ENCODE measurements at places on chromosomes 2 and 18.

DNA sequence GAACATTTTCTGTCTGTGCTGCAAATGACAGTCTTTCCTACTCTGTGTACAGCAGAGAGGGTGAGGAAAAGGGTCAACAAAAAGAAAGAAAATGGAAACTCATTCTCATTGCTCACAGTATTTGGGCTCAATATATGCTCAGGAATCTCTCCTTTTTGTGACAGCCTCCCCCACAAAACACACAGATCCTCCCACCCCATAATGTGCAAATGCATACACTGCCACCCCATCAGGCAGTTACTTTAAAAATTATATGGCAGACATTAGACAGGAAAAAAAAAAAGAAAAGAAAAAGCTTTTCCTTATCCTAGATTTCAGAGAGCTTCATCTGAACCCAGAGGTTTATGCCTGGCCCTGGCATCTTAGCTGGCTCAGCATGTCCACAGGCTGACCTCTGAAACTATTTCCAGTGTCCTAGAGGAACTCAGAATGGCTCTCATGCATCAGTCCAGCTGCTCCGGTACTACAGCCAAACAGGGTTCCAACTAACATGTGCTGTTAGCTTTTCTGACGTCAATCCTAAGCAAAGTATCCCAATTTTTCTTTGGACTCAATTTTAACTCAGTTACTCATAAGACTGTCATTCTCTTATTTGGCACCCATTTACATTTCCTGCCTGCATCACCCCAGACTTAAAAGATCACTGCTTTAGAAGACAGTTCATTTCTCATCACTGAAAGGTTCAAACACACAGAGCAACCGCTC lies 105.9 kb downstream of the RBMS1 start:
- DNase-seq, result no peak

- DNase-seq, result no peak
These were observed 1.3 kb downstream of the TMEM17 start for GRCh38 chr2:62504657-62505056.

- DNase-seq, result no peak
These were observed 46.9 kb downstream of the BCL2 start for GRCh38 chr18:63272638-63273037.

- no peak for DNase-seq
These were observed 21.8 kb upstream of the NOSTRIN start for GRCh38 chr2:168780669-168781071.

- DNase-seq, result no peak
These were observed 510.1 kb downstream of the TDRD15 start for GRCh38 chr2:21633911-21634310.

- DNase-seq, result no peak
These were observed 87.3 kb upstream of the ZCCHC2 start for GRCh38 chr18:62435435-62436031.

- no peak for DNase-seq
These were observed 1.2 kb upstream of the CLASP1 start for GRCh38 chr2:121650315-121650930.

DNA sequence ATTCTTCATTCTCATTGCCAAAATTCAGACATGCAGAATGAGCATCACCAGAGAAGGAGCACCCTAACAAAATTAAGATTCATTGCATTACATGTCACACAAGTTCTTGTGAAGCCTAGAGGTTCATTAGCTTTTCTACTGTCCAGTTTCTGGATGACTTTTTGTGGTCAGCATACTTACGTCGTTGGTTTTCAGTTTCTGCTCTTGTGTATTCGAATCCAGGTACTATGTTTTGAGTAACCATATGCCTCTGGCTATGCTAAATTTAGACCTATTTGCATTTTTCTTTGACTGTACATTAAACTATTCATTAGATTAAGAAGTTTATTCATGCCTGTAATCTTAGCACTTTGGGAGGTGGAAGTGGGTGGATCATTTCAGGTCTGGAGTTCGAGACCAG lies 251.3 kb downstream of the PARD3B start:
- no peak for DNase-seq

DNA sequence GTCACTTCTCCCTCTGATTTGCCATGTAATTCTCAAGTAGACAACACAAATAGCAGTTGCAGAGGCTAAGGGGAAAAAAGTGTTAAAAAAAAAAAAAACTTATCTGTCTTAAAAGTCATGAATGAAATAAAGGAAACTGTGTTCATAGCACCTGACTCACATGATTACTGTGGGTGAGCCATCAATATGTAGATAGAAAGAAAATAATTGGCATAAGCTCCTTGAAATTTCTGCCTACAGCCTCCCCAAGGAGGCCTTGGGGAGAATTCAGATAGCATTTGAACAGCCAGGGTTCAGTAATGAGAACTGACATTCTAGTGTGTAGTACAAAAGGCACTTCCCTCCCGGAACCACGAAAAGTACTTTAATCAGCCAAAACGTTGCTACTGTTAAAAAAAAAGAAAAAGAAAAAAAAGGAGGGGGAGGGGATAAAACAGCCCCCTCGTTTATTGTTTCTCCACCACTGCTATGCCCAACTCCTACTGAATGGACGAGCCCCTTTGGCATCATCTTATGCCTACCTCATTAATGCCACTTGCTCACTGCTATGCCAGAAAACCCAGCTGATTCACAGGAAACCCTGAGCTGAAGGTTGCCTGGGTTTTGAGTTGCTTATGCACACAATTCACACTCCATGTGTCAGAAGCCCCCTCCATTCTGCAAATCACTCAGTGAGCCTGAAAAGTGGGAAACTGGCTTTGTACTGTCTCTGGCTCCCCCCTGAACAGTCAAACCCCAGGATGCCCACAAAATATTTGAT lies 65.5 kb upstream of the KLF7 start:
- no peak for DNase-seq

GRCh38 chr2:80255918-80256781 lies 48.4 kb downstream of the LRRTM1 start:
- no peak for DNase-seq

- no peak for DNase-seq
These were observed 461.6 kb downstream of the LRATD1 start for GRCh38 chr2:15094161-15094560.

- DNase-seq, result no peak
These were observed 29.4 kb downstream of the GPD2 start for GRCh38 chr2:156465573-156465972.

DNA sequence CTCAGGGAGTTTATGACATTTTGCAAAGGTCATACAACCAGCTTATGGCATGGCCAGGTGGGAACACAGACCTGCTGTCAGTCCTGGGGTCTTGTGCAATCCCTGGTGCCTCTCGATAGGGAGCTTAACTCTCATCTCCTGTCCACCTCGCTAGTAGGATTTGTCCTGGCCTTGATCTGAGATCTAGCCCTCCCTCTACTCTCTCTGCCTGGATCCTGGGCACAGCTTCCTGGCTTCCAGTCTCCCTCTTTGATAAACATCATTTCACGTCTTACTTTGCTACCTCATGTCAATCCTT lies 13.8 kb downstream of the GALR1 start:
- DNase-seq, result no peak

- no peak for DNase-seq
These were observed 268.8 kb downstream of the TWIST2 start for GRCh38 chr2:239116456-239117246.

GRCh38 chr2:136985044-136985443 lies 219.7 kb downstream of the THSD7B start:
- no peak for DNase-seq

DNA sequence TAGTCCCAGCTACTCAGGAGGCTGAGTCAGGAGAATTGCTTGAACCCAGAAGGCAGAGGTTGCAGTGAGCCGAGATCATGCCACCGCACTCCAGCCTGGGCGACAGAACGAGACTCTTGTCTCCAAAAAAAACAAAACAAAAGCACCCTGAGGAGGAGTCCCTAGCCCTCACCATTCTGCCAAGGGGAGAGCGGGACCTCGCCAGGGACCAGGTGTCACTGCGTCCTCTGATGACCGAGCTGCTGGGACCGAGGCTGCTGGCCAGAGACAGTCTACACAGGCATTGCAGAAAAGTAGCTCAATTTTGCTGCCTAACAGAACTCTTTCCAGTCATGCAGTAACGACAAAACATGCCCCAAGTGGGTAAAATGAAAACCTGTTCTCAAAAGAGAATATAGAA lies 18.4 kb downstream of the NCK2 start:
- no peak for DNase-seq

DNA sequence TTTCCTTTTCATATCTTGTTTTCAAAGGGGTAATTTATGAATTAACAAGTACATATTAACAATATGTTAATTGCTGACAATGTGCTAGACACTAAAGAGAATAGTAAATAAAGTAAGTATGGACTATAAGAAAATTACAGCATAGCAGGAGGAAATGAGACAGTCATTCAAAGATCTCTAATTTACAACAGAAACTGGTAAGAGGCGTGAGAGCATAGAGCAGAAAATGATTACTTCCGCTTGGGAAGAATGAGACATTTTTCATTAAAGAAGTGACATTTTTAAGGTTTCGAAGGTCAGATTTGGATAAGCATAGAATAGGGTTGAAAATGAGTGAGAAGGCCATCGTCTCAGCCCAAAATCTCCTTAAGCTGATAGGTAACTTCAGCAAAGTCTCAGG lies 184.4 kb upstream of the SESTD1 start:
- no peak for DNase-seq

GRCh38 chr2:66269166-66269565 lies 165.8 kb upstream of the MEIS1 start:
- DNase-seq, result no peak

- no peak for DNase-seq
These were observed 16.4 kb downstream of the NLRC4 start for GRCh38 chr2:32248299-32248698.

GRCh38 chr2:100757621-100758394 lies 62.1 kb upstream of the NPAS2 start:
- no peak for DNase-seq

GRCh38 chr2:50995610-50996009 lies 36.3 kb downstream of the NRXN1 start:
- no peak for DNase-seq

DNA sequence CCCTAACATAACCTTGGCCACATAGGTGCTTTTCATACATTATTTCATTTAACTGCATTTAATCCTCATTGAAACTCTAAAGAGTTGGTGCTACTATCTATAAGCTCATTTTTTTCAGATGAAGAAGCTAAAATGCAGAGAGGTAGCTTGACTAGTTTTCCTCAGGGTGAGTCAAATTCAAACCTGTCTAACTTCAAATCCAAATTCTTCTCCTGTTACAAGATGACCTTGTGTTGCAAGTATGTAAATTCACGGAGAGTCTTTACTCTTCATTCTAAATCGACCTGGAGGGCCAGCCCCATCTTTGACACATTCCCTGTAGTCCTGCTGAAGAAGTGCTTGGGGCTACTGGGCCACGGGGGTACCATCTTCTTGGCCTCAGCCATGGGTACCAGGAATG lies 8.2 kb upstream of the SETBP1 start:
- DNase-seq, result no peak

DNA sequence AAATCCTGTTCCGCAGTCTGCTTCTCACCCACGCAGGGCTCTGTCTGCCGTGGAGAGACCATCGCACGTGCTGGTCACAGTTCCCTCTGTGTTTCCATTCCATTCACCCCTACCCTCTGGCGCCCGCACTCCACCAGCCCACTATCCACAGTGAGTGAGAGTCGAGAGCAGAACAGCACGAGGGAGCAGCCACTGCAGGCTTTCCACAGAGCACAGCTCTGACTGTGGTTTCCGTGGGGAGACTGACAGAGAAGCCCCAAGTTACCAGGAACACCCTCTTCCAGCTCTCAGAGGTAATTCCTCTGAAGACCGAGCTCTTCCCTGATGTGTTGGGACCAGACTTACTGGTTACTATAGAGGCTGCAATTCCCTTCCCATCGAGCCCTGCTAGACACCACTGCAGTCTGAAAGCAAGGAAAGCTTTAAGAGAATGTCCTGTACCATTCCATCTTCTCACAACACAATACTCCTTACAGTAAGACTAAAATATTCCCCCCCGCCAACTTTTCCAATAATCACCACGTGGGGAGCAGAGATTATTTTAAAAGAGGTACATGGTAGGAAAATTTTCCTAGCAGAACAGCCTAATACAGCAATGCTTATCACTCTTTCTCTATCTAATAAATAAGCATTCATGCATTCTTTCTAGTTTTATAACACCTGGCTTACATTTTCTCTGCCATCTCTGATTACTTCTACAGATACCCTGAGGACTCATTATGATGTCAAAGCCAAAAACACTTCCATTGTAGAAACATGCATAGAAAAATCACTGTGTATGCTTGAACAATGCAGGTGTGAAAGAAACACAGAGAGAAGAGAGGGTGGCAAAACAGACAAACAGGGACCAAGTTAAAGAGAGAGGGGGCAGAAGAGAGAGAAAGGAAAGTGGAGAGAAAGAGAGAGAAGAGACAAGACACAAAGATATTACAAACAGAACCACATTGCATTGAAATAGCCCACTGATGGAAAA lies 4.7 kb downstream of the MYT1L start:
- DNase-seq, result no peak

DNA sequence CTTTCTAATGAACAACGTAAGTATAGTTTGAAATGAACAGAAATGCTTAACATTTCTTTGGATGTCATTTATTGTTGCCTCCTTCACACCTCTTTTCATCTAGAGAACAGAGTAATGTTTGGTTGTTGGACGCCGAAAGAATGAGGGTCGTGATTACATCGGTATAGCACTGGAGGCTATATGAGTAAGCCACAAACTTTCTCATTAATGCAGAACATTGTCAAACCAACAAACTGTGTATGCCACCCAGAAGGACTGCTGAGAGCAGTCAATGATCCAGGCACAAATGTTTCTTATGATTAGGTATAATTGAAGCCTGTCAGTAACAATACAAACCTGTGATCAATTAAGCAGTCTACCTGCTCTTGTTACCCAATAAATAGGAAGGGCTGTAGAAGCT lies 1494.7 kb upstream of the NXPH2 start:
- no peak for DNase-seq

GRCh38 chr2:16002575-16002974 lies 62.2 kb downstream of the MYCN start:
- DNase-seq, result no peak

DNA sequence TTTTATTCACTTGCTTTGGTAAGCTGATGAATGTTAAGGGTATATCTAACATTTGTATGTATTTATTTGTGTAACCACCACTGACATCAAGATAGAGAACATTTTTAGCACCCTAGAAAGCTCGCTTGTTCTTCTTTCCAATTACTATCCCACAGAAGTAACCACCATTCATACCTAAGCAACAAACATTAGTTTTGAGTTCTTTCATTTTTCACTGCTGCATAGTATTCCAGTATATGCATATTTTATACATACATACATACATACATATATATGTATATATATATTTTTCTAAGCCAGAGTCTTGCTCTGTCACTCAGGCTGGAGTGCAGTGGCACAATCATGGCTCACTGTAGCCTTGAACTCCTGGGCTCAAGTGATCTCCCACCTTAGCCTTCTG lies 11.1 kb upstream of the DYM start:
- no peak for DNase-seq

- no peak for DNase-seq
These were observed 6.1 kb upstream of the IL37 start for GRCh38 chr2:112904883-112905282.

- no peak for DNase-seq
These were observed 91.0 kb upstream of the CDH19 start for GRCh38 chr18:66694852-66695251.

DNA sequence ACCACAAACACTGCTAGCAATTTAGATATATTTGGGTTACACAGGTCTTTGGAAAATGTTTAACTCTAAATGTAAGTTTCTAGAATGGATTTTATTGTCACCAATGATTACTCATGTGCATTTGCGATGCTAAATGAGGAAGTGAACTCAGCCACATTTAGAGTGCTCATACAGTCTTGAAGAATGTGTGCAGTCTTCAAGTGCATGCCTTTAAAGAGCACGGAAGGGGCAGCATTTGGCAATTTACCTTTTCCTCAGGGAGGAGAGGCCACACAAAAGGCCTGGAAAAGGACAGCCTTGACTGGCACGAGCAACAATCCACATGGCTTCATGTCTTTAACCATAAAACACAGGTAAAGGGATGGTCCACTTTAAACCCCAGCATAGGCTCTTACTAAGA lies 78.5 kb upstream of the STK17B start:
- DNase-seq, result no peak
